ENCODE measurements at places on chromosomes 6 and 20. TPM values are rescaled to one million over a fixed set of nuclear protein-coding genes. Genes with fewer than 3 reads are reported as not detected.

Gene ASIP
- total RNA-seq = not detected

Gene DYNLT1
- 93.6 TPM for total RNA-seq

Gene CDH22
- total RNA-seq = not detected

Gene ARHGAP18
- total RNA-seq = 64.8 TPM

Gene THBD
- 18.0 TPM for total RNA-seq

Gene CST2
- total RNA-seq = 6.9 TPM

Gene XKR7
- total RNA-seq = under 0.01 TPM

Gene MEI4
- not detected for total RNA-seq

Gene NKX2-4
- not detected for total RNA-seq

Gene KCNQ2
- 0.19 TPM for total RNA-seq

Gene SYCP2L
- total RNA-seq = not detected
